ENCODE measurements at places on chromosomes 2 and 18. TPM values are rescaled to one million over a fixed set of nuclear protein-coding genes. Genes with fewer than 3 reads are reported as not detected.

Gene B3GNT7
- total RNA-seq = 1.2 TPM

DNA sequence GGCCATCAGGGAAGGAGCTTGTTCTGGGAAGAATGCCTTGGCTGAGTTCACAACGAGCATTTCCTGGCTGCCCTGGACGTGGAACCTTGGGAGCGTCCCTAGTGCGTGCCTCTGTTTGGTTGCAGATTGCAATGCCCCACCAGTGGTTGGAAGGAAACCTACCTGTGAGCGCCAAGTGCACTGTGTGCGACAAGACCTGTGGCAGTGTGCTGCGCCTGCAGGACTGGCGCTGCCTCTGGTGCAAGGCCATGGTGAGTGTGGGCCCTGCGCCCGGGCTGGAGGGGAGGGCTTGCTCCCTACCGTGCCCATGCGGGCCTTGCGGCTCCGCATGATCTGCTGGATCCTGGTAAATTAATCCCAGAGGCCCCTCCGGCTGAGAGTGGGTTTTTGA is 81.9 kb downstream of the DGKD start:
- DNase-seq = no peak

DNA sequence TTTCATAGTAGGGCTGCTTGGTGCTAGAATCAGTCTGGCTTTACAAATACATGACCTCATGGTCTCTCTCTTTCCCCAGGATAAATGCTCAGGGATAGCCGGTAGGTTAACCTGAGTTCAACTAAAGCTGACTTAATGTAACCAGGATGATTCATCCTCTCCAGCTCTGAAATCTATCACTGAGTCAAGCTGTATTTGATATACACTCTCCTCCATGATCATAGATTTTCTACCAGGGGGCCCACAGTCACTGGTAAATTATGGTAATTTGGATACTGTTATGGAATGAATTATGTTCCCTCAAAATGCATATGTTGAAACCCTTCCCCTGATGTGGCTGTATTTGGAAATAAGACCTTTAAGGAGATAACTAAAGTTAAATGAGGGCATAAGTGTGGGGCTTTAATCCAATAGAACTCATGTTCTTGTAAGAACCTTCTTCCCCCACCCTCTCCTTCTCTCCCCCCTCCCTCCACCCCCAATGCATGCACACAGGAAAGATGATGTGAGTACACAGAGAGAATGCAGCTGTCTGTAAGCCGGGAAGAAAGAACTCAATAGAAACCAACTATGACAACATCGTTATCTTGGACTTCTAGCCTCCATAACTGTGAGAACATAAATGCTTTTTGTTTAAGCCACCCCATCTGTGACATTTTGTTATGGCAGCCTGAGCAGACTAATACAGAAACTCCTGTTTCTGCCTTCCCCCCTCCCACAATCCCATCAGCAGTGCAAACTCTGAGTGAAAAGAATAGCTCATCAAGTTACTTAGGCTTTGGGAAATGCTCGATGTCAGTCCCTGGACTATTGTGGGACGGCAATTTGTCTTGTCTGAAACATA is 134.9 kb upstream of the KYNU start:
- no peak for DNase-seq

Gene NCOA1
- total RNA-seq = 148 TPM

GRCh38 chr2:113977660-113978523 is 88.0 kb downstream of the ACTR3 start:
- DNase-seq = peak; percentile 21

- no peak for DNase-seq
These were observed 292.6 kb downstream of the SETBP1 start for GRCh38 chr18:44973282-44973681.

DNA sequence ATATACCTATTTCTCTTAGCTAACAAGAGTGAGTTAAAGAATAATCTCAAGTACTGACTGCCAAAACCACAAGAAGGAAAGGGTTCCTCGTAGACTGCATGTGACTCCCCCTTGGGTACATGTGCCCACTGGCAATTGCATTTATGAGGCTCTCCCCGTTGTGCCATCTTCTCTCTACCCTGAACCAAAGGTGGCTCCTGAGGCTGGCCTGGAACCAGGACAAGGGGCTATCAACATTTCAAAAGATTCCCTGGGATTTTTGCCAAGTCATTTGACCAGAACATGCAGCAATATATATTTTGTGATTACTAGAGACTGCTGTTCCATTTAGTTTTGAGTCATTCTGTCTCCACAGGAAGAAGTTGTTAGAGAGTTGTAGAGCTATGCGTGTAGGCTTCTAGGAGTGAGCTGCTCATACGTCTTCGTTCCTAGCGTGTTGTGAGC is 45.8 kb downstream of the LAMA3 start:
- no peak for DNase-seq

DNA sequence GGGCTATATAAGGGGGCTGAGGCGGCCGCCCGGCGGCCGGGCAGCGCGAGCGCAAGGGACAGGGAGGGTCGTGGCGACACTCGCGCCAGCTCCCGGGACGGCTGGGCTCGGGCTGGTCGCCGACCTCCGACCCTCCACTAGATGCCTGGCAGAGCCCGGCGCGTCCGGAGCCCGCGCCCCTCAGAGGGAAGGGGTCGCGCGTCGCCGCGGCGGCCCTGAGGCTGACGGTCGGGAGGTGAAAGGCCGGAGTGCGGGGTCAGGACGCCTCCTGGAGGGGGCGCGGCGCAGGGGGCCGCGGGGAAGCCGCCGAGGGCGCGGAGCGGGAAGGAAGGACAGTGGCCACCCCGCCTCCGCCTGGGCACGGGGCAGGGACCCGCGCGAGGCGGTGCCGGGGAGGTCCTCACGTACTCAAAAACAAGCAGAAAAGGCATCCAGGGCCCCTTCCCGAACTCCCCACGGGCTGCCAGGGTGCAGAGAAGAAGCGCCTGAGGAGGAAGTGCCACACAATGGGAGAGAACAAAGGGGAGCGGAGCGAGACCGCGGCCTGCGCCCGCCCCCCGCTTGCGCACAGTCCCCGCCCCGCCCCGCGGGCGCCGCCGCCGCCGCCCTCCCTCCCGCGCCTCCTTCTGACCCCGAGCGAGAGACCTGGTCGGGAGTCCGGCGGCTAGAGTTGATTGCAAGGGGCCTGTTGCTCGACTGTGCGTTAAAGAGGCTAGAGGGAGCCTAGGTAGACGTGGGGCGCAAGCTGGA is 776 bp upstream of the KLF7 start:
- DNase-seq = peak; percentile 75

- no peak for DNase-seq
These were observed 5.0 kb downstream of the TMEM185B start for GRCh38 chr2:120218181-120218580.

DNA sequence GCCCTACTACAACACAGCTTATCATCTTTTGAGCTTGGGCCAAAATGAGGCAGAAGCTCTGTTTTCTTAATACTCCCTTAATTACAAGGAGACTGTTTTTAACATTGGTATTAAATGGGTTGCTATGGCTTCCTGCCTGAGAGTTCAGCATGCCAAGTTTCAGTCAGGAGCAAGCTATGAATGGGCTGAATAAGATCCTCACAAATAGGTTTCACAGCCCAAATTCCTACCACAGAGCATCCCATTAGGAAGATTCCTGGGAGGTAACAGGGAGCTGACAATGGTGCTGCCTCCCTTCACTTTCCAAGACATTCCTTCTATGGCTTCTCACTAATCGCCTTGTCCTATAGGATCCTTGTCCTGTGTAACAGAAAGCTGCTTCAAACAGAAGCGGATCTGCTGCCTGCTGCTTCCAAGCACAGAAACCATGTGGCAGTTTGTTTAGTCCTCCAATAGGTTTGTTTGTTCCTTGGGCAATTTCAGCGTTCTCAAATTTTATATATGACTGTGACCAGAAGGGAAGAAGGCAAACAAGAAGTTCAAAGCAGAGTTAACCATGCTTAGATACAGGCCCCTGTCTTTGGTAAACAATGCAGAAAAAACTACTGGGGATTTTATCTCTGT is 70.9 kb downstream of the NCKAP5 start:
- DNase-seq = no peak

Gene CGREF1
- total RNA-seq = 17.3 TPM

GRCh38 chr2:23614701-23615100 is 229.7 kb downstream of the KLHL29 start:
- DNase-seq = no peak
